Stimulated activated CD4-positive, alpha-beta T cell treated with anti-CD3 and anti-CD28 coated beads, Interleukin-12 subunit alpha, Interleukin-12 subunit beta, amount 100 ng/mL, for 48 hours (primary cell): ENCODE measurements at places on chromosomes 3 and 15.

GRCh38 chr3:81451611-81452010 is 309.8 kb downstream of the GBE1 start:
- no peak for DNase-seq

DNA sequence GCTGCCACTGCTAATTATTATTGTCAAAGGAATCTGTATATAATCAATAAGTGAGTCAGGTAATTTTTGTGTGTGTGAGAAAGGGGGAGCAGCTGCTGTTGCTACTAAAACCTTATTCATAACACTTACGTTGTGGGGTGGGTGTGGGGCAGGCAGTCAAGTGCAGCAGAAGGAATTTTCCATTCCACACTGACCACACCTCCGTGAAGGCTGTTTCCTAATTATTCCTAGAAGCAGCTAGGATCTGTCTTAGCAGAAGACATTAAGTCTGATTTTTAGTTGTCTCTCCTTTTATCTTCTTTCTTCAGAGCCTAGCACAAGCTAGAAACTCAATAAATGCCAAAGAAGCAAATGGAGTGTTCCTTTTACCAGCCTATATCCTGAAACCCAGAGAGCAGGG is 4.0 kb upstream of the U2SURP start:
- no peak for DNase-seq

DNA sequence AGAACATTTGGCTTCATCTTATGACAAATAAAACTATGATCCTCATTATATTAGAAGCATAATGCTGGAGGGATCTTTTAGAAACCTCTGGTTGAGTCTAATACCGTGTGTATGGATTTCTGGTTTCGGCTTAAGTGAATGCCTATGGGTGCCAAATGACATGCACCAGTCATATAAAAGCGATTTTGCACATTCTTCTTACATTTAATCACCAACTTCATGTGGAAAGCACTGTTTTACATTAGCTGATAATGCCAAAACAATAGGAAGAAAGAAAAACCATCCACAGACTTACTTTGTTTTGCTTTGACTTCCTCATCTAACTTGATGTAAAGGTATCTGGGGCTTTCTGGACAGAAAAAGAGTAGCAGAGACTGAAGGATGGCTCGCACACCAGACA is 20.9 kb downstream of the SLC2A2 start:
- DNase-seq, result no peak

- DNase-seq, result no peak
Measured at GRCh38 chr3:125045965-125046364, 9.8 kb downstream of the HEG1 start.

GRCh38 chr3:135806317-135806716 is 159.2 kb upstream of the PPP2R3A start:
- no peak for DNase-seq

GRCh38 chr3:67529915-67530314 is 124.5 kb downstream of the SUCLG2 start:
- DNase-seq, result no peak

GRCh38 chr3:172592898-172593669 is 69.9 kb upstream of the TNFSF10 start:
- DNase-seq, result no peak

DNA sequence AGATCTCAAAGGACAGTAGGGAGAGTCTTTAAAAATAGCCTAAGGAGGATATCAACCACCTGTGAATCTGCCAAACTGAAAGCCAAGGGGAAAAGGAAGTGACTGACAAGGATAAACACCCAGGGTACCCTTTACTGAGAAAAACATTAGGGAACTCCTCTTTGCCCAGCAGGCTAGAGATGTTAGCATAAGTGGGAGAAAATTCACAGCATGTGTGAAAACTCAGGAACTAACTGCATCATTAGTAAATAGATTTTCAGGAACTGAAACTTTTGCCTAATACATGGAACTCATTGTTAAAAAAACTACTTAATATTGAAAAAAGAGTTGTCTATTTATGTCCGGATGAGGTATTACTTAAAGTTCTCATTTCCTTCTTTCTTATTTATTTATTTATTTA is 375.5 kb downstream of the NTRK3 start:
- DNase-seq, result no peak

GRCh38 chr3:57169872-57170623 is 4.9 kb upstream of the IL17RD start:
- DNase-seq, result peak; percentile 56

GRCh38 chr15:90877996-90878395 is 6.3 kb upstream of the FES start:
- no peak for DNase-seq

DNA sequence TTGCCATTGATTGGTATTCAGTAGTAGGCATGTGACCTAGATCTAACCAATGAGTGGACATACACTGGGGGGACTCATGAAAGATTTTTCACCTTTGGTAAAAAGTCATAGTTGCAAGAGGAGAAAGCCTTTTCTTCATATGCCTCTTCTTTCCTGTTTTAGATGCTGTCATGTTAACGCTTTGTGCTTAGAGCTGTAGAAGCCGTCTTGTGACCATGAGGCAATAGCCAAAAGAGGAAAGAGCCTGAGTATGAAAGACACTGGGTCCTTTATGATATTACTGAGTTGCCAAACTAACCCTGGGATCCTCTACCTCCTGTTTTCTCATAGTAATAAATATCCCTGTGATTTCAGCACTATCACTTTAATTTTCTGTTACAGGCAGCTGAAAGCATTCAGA is 396.0 kb downstream of the FHIT start:
- DNase-seq, result no peak

DNA sequence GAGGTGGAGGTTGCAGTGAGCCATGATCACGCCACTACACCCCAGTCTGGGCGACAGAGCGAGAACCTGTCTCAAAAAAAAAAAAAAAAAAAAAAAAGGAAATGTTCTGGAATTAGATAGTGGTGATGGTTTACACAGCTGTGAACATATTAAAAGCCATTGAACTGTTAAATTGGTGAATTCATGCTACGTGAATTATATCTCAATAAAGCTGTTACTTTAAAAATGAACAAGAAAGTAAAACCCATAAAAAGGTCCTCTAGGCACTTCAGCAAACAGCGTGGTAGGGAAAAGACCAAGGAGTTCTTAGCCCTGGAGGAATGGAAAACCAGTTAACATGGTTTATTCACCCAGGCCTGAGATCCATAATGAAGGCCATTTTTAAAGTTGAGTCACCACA is 180.1 kb downstream of the ATG7 start:
- no peak for DNase-seq

- no peak for DNase-seq
Measured at GRCh38 chr3:10093678-10094077, 14.4 kb downstream of the FANCD2OS start.

- DNase-seq, result no peak
Measured at GRCh38 chr3:50708620-50709019, 33.9 kb downstream of the DOCK3 start.

- DNase-seq, result peak; percentile 15
Measured at GRCh38 chr3:46848271-46849044, 14.8 kb downstream of the MYL3 start.

GRCh38 chr3:48711727-48712126 is 5.3 kb downstream of the IP6K2 start:
- no peak for DNase-seq

DNA sequence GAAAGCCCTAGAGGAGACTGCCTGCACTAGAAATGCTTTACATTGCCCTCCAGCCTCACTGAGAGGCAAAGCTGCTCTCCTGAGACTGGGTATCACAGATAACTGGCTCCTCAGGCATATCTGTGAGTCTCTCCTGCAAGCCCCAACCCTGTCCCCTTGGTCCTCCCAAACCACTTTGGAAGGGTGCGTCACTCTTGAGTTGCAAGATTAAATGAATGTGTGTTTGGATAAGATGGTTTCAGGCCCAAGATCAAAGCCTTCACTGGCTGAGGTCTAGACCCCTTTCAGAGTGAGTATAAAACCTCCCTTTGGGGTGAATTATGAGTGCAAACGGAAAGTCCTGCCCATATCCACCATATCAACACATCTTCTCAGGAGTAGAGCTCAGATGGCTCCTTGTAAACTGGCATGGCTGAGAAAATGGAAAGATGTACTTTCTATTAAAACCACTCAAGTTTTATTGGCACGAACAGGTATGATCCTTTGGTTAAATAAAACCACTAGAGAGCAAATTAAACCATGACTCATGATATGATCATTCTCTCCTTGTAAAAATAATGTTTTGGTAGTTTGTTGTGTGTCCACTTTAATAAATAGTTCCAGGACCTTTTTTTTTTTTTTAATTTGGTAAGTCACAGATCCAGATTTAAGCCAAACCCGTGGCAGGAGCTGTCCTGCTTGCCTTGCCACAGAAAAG is 164.0 kb downstream of the CHST2 start:
- DNase-seq, result no peak

DNA sequence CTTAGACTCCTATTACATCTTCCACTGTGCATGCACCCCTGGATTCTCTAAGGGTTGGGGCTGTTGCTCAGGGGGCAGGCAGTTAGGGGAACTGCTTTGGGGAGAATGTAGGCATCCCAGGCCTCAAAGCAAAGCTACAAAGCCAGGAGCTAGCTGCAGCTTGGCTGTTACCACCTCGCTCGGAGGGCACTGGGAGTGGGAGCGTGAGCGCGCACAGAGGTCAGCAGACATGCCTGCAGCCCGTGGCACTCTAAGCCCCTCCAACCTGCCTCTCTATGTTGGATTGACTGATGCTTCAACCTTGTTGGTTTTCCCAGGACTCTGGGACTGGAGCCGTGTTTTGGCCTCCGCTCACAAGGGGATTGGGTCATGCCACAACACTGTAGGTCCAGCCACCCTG is 69.8 kb downstream of the CPN2 start:
- no peak for DNase-seq

- DNase-seq, result no peak
Measured at GRCh38 chr3:163159306-163159705, 1662.7 kb downstream of the OTOL1 start.

DNA sequence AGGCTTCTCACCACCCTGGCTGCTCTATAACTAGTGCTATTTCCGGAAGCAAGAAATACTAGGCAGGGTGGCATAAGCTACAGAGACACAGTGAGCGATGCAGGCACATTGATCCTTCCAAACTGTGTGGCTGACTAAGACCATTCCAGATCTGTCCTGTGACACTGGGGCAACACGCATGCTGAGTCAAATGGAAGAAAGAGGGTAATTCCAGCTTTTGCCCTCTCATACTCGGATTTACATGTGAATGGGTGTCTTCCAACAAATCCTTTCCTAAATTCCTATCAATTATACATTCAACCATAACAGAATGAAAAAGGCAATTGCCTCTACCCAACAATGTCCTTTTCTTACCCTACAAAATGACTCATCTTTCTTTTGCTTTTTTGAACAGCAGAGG is 5.1 kb downstream of the FSIP1 start:
- DNase-seq, result no peak

- DNase-seq, result no peak
Measured at GRCh38 chr15:72824112-72824511, 40.6 kb upstream of the ADPGK start.

- DNase-seq, result no peak
Measured at GRCh38 chr15:62566248-62566647, 401.2 kb upstream of the C2CD4B start.

DNA sequence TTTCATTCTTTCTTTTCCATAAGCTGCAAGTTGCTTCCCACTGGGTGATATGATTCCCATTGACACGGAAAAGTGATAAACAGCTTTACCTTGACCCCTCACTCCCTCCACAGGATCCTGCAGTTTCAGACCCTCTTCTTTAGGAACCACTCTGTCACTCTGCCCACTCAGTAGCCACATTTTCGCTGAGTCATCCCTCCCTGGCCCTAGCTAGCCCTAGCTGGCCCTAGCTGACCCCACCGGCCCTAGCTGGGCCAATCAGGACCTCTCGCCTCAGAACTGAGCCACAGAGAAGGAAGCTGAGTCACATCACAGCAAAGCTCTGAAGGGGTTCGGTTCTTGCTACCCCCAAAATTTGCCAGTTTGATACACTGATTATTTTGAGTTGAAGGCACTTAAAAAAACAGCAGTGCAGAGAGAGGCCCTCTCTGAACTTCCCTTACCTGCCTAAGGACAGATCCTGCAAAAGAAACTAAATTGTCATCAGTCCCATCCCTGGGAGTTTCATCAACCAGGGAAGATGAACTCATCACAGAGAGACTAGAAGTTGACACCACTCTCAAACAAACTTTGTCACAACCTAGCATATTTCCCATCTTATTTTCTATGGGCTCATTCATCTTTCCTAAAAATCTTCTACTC is 233.5 kb upstream of the PROK2 start:
- DNase-seq, result no peak

- no peak for DNase-seq
Measured at GRCh38 chr15:70583006-70583405, 180.4 kb downstream of the UACA start.

GRCh38 chr3:98980915-98981596 is 79.6 kb upstream of the DCBLD2 start:
- no peak for DNase-seq

- no peak for DNase-seq
Measured at GRCh38 chr3:165669967-165670366, 167.3 kb downstream of the BCHE start.

- no peak for DNase-seq
Measured at GRCh38 chr3:104750581-104750980, 616.1 kb upstream of the ALCAM start.

DNA sequence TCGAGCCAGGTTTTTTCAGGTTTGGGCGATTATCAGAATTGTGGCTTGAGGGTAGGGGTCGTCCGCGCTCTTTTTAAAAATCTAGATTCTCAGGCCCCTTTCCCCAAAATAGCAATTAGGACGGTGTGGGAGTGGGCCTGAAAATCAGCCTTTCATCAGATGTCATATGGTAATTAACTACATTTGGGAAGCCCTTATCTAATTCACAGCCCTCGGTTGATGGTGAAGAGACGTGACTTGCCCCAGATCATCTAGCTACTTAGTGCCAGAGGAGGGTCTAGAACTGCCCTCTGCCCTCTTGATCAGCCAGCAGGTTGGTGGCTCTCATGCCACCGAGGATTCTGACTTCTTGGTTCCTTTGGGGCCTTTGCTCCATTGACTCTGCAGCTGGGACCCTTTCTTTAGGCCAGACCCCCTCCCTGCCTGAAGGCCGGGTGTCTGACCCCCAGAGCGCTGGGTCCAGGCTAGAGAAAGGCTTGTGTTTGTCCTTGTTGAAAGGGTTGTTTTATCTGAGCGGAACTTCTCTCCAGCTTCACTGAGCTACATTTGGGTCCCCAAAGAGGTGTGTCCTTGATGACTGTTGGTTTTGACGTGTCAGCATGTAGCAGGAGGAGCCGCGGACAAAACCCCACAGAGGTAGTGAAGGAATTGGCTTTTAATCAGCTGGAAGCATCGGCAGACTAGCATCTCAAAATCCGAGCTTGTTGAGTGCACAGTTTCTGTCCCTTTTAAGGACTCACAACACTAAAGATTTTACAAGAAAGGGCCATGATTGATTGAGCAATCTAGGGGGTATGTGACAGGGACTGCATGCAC is 857 bp downstream of the AEN start:
- DNase-seq, result no peak

DNA sequence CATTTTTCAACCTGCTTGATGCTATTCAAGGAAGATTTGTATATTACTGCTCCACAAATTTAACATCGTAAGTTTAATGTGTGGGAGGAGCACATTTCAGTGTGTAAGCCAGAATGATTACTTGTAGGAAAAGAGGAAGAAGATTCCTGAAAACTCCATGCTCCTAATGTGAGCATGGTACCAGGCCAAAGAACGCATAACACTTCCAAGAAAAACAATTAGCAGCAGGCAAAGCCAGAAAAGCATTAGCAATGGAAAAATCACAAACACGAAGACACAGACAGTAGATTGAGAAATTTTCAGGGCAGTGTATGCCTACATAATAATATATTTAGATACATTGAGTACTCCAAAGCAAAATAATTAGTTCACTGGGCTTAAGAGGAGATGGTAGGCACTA is 96.6 kb upstream of the CBLB start:
- DNase-seq, result no peak

- DNase-seq, result no peak
Measured at GRCh38 chr15:82549199-82549665, 9.0 kb upstream of the RPS17 start.

GRCh38 chr15:91952216-91952615 is 98.7 kb downstream of the SLCO3A1 start:
- DNase-seq, result no peak
